ENCODE measurements at places on chromosomes 1 and 21. TPM values are rescaled to one million over a fixed set of nuclear protein-coding genes. Genes with fewer than 3 reads are reported as not detected.

DNA sequence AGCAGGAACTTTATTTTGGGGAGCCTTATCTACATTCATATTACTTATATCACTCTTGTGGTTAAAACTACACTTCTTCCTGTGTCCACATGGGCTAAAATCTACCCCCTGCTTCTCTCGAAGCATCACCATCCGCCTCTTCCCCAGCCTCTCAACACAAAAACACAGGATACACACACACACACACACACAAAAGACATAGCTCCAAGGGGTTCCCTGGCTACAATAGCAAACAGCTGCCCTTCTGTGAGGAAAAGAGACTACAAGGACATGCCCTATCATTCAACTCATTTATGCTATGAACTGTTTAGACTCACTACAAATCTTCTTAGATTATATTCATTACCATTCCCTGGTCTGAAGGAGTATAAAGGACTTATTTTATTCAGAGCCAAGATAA is 155.0 kb downstream of the PIGK start:
- H3K36me3 ChIP-seq: no peaks in the 10 kb centered on the region
- H3K27me3 ChIP-seq: no peaks in the 10 kb centered on the region
- H3K27ac ChIP-seq: no peak overlapping the region
- H3K4me1 ChIP-seq: no peaks in the 10 kb centered on the region

DNA sequence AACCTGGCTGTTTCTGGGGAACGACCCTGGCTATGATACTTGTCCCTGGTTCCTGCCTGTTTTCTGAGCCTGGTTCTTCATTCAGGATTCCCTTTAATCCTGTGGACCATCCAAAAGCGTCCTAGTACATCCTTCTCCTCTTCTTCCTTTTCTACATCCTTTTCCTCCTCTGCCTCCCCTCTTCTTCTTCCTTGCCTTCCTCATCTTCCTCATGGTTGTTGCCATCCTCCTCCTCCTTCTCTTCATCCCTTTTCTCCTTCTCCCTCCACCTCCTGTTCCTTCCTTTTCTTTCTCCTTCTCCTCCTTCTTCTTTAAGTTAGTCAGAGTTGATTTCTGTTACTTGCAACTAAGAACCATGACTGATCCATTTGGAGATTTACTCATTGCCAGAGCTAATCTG is 197.8 kb downstream of the FOXD2 start:
- H3K36me3 ChIP-seq: no peaks in the 10 kb centered on the region
- DNase-seq: no peak
- no peaks in the 10 kb centered on the region for H3K27me3 ChIP-seq
- no peak overlapping the region for H3K4me3 ChIP-seq
- no peak overlapping the region for H3K27ac ChIP-seq

Gene SYF2
- 12.0 TPM for total RNA-seq

Gene ARHGAP30
- 8.9 TPM for total RNA-seq

GRCh38 chr21:34073749-34074282 is 438 bp downstream of the MRPS6 start:
- no peaks in the 10 kb centered on the region for H3K27me3 ChIP-seq
- no peaks in the 10 kb centered on the region for H3K36me3 ChIP-seq
- DNase-seq: peak; percentile 51
- peaks cover 25% of the 10 kb centered on the region for H3K4me1 ChIP-seq

Gene CD160
- 1.0 TPM for total RNA-seq

GRCh38 chr1:89949991-89950624 is 44.8 kb upstream of the ZNF326 start:
- DNase-seq: no peak
- peaks cover 14% of the 10 kb centered on the region for H3K4me1 ChIP-seq
- no peaks in the 10 kb centered on the region for H3K27me3 ChIP-seq
- no peaks in the 10 kb centered on the region for H3K36me3 ChIP-seq
- no peak overlapping the region for H3K4me3 ChIP-seq

DNA sequence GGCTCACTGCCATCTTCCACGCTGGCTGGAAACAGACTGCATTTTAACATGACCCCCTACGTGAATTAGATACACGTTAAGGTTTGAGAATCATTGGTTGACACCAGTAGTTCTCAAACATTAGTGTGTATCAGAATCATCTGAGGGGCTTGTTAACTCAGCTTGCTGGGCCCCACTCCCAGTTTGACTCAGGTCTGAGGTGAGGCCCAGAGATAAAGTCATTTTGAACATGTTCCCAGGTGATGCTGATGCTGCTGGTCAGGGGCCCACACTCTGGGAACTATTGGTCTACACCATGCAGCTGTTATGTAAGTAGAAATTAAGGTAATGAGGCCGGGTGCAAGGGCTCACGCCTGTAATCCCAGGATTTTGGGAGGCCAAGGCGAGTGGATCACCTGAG is 1.3 kb downstream of the LSM10 start:
- H3K4me3 ChIP-seq: no peak overlapping the region
- H3K36me3 ChIP-seq: no peaks in the 10 kb centered on the region

- no peak for DNase-seq
- no peaks in the 10 kb centered on the region for H3K4me1 ChIP-seq
- no peaks in the 10 kb centered on the region for H3K36me3 ChIP-seq
- H3K4me3 ChIP-seq: no peak overlapping the region
- H3K27ac ChIP-seq: no peak overlapping the region
These were observed 102.8 kb upstream of the COL24A1 start for GRCh38 chr1:86259390-86259789.

- no peak overlapping the region for H3K4me3 ChIP-seq
- H3K36me3 ChIP-seq: no peaks in the 10 kb centered on the region
- no peak overlapping the region for H3K27ac ChIP-seq
These were observed 7.6 kb upstream of the BEND5 start for GRCh38 chr1:48784301-48784700.

DNA sequence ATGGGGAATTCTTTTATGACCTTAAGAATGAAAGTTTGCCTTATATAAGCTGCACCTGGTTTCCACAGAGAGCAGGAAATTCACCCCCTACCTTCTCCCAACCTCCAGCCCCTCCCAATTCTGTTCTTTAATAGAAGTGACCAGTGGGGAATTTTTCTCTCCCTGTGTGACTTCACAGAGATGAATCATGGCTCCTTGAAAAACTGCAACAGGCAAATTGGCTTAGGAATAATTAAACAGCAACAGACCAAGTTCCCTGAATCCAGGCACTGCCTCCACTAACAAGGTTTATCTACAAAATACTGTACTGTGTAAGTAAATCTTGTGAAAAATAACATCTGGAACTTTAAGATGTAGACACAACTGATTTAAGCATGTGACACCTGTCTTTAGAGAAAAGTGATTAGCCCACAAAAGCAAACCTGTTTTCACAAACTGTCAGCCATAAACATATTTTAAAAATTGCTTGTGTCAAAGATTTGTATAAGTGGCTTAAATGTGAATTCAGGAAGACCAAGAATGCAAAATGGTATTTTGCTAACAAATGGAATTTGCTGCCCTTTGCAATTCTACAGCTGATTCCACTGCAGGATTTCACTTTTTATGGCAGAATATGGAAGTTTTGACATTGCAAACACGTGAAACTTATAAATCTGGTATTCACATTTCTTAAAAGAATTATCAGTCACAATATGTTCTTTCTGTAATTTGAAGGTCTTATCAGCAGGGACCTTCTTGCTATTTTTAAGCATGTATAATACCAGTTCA is 54.0 kb downstream of the ALG14 start:
- no peak overlapping the region for H3K27ac ChIP-seq
- H3K36me3 ChIP-seq: no peaks in the 10 kb centered on the region
- DNase-seq: no peak
- H3K27me3 ChIP-seq: no peaks in the 10 kb centered on the region

DNA sequence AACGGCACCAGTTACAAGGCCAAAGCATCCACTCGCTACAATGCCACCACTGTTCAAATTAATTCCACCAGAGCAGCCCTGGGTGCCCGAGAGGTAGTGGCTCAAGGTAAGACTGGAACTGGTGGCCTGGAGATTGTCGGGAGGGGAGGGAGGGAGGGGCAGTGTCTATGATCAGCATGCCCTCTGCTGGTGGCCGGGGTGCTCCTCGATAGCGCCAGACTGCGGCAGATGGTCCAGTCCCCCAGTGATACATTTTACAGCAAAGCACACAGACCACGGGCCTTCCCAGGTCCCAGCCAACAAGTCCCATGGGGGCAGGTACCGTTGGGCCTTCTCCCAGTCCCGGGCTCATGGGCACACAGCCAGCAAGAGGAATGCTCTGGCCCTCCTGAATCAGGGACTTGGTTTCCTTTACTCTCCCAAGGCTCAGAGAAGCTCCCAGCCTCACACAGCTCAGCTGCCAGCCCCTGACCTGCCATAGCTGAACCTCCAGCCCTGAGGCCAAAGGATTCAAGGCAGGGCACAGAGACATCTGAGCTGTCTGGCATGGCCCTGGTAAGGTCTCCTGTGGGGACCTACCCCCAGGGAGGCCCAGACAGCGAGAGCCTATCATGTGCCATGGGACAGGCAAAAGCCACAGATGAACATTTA is 15.3 kb downstream of the ACOT7 start:
- H3K27ac ChIP-seq: no peak overlapping the region
- no peaks in the 10 kb centered on the region for H3K4me1 ChIP-seq
- H3K36me3 ChIP-seq: no peaks in the 10 kb centered on the region
- no peak overlapping the region for H3K4me3 ChIP-seq
- DNase-seq: no peak

DNA sequence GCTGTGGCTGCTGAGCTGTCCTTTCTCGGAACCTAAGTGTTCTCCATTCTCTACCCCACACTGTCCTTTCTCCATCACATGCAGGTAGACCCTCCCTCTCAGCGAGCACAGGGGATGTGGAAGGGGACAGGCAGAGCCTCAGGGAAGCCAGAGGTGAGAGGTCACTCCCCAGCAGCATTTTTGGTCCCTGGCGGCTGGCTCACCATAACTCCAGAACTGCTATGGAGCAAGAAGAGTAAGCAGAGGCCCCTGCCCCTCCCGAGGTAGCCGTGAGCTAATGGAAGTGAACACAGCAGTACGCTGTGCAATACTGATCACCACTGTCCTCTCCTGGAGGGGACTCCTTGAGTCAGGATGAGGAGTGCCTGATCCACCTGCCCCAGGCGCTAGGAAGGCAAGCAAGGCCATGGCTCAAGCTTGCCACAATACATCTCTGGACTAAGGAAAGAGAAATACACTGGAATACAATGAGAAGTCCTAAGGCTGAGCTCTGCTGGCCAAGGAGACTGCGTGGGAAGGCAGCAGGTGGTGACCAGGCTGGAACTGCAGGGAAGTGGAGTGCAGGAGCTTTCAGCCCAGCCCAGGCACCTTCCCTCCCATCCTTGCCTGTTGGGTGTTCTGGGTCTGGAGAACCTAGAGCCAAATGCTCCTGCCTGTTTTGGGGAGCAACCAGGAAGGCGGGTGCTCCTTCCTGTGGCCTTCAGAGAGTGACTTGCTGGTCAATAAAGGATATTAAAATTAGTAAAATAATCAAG is 96.2 kb downstream of the LAMC2 start:
- H3K27ac ChIP-seq: no peak overlapping the region
- no peaks in the 10 kb centered on the region for H3K27me3 ChIP-seq
- no peak overlapping the region for H3K4me3 ChIP-seq
- no peaks in the 10 kb centered on the region for H3K4me1 ChIP-seq

DNA sequence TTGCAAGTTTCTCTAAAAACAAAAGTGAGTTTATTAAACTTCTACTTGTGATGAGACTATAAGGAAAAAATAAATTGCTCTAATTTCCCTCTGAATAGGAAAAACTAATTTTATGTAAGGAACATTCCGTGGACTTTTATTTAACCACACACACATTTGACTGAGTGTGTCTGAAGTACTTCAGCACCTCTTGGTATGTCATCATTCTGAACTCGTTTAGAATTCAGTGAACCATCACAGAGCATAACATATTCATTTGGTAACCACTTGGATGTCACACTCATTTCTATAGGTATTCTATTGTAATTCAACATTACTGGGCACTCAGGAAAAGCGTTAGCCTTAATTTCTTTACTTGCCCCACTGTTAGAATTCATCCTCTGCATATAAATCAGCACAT is 79.1 kb downstream of the RGS21 start:
- H3K4me1 ChIP-seq: no peaks in the 10 kb centered on the region
- DNase-seq: no peak
- H3K27me3 ChIP-seq: no peaks in the 10 kb centered on the region
- H3K27ac ChIP-seq: no peak overlapping the region
- H3K4me3 ChIP-seq: no peak overlapping the region

Gene OLFML3
- total RNA-seq: 13.6 TPM

Gene FASLG
- 0.33 TPM for total RNA-seq

DNA sequence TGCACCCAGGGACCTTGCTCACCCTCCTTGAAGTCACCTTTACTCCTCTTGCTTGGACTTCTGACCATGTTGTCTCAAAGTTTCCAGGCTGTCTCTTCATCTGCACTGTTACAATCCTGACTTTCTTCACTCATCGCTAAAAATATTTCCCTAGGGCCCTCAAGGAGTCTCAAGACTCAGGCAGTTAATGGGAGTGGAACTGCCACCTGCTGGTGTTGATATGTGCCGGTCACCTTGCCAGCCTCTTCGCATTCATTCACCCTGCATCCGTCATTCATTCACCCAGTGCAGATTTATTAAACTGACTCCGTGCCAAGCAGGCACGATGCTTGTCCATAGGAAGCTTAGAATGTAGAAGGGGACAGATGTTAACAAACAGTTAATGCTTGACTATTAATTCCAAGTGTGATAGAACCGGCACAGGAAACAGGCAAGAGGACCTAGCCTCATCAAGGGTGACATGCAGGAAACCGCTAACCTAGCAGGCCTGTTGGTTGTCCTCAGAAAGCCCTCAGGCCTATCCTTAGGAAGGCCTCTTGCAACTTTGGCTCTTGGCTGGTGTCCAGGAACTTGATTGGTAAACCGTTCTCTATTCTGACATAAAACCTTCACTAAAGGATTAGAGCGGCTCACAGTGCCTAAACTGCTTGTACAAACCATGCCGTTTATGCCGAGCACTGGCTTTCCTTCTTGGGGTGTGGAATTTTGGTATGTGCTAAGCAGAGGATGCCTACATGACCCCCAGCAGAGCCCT is 342.2 kb downstream of the CAMTA1 start:
- H3K36me3 ChIP-seq: no peaks in the 10 kb centered on the region
- H3K4me1 ChIP-seq: no peaks in the 10 kb centered on the region
- H3K27me3 ChIP-seq: no peaks in the 10 kb centered on the region
- no peak overlapping the region for H3K27ac ChIP-seq
- no peak overlapping the region for H3K4me3 ChIP-seq

DNA sequence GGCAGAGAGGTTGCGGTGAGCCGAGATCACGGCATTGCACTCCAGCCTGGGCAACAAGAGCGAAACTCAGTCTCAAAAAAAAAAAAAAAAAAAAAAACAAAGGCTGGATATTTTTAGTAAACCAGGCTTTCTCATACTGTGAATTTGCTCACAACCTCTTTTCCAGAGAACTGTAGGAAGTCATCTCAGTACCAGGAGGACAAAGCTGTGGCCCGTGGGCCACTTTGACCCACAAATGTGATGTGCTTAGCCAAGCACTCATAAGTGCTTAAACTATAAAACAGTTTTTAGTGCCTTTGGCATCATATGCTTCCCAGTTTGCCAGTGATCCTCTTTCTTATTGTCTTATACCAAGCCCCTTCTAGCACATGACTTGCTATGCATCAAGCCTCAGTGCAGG is 46.5 kb downstream of the RNF11 start:
- H3K27ac ChIP-seq: no peak overlapping the region
- H3K4me1 ChIP-seq: peaks cover 4% of the 10 kb centered on the region

All from liver (tissue), 10 donors.